ENCODE measurements at places on chromosomes 16 and 17.
A peak's percentile ranks its signal among the peaks of the same experiment; 100 is the strongest.

GRCh38 chr16:12793120-12793864 is 10.4 kb downstream of the CPPED1 start:
- no peak for DNase-seq

GRCh38 chr17:7393613-7394451 is 493 bp downstream of the PLSCR3 start:
- DNase-seq = peak; percentile 44

DNA sequence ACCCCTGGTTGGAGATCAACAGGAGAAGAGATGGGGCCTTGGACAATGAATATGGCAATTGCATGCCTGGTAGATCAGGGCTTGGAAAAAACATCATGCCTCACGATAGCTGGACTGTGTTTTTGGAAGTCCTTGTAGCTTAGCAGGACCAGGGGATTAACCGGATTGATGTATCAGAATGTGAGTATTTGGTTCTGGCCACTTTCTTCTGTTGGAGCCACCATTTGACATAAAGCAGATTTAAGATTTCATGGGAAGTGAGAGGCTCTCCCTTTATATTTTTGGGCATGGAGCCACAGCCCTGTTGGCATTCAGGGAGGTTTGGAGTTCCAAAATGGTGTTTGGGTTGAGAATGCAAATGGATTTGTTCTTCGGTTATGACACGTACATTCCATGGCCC is 424.7 kb upstream of the MAF start:
- no peak for DNase-seq

DNA sequence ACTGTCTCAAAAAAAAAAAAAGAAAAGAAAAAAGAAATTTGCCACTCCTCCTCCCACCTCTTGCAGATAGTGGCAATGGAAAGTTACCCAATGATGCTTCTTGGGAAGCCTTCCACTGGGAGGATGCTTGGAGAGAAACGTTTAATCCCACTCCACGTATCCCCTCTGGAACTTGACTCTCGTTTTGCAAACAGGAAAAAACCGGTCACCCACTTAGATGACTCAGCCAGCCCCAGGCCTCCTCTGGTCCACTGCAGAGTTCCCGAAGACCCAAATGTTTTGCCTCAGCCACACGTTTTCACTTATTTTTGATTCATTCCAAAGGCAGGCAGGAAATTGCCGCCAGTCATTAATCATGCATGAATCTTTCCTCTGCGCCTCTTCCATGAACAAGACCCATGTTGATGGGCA is 9.3 kb upstream of the TNFRSF17 start:
- DNase-seq = peak; percentile 84

DNA sequence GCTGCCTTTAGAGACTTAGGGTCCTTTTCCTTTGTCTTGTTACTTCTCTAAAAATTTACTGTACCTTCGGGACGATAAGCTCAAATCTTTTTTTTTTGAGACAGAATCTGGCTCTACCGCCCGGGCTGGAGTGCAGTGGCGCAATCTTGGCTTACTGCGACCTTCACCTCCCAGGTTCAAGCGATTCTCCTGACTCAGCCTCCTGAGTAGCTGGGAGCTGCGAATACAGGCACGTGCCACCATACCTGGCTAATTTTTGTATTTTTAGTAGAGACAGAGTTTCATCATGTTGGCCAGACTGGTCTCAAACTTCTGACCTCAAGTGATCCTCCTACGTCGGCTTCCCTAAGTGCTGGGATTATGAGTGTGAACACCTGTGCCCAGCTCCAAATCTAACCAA is 7.4 kb downstream of the RAD51C start:
- no peak for DNase-seq

Data from foreskin keratinocyte (primary cell).